ENCODE measurements at places on chromosomes 1 and 21. TPM values are rescaled to one million over a fixed set of nuclear protein-coding genes. Genes with fewer than 3 reads are reported as not detected.

The DCST2 gene
- total RNA-seq = 0.16 TPM

The NFASC gene
- total RNA-seq = 0.16 TPM

The INAVA gene
- 0.09 TPM for total RNA-seq

The KCNJ9 gene
- total RNA-seq = not detected

The CD1E gene
- not detected for total RNA-seq

The ISG15 gene
- total RNA-seq = 20.4 TPM

The ADPRS gene
- total RNA-seq = 38.9 TPM

The SAMD13 gene
- total RNA-seq = 0.39 TPM

The SLC5A9 gene
- not detected for total RNA-seq

The FNDC10 gene
- total RNA-seq = 2.9 TPM

The ACKR1 gene
- total RNA-seq = not detected

The ARTN gene
- total RNA-seq = 0.49 TPM

The UHMK1 gene
- total RNA-seq = 67.9 TPM

The OR2L5 gene
- not detected for total RNA-seq

The CLDN8 gene
- total RNA-seq = not detected

The FAM110D gene
- total RNA-seq = not detected

The HEYL gene
- total RNA-seq = 0.07 TPM

The CDC20 gene
- 118 TPM for total RNA-seq

The ARHGAP29 gene
- total RNA-seq = not detected

The TSPEAR gene
- not detected for total RNA-seq

The LRRC38 gene
- total RNA-seq = not detected

The DYNLT5 gene
- total RNA-seq = not detected

The DNALI1 gene
- total RNA-seq = not detected

The FAM78B gene
- 0.22 TPM for total RNA-seq

The LAMTOR5 gene
- total RNA-seq = 157 TPM

The LAX1 gene
- 32.4 TPM for total RNA-seq

The S1PR1 gene
- 118 TPM for total RNA-seq

The SLC30A10 gene
- total RNA-seq = not detected

The EPS8L3 gene
- total RNA-seq = not detected

The TRIM63 gene
- not detected for total RNA-seq

The TRIM67 gene
- not detected for total RNA-seq

The RORC gene
- total RNA-seq = 1.3 TPM

The RCSD1 gene
- total RNA-seq = 47.9 TPM

The AGBL4 gene
- not detected for total RNA-seq

The MAN1A2 gene
- total RNA-seq = 26.9 TPM

The FMO1 gene
- total RNA-seq = not detected

The ATP5PF gene
- 197 TPM for total RNA-seq

The DMBX1 gene
- not detected for total RNA-seq

The FOXE3 gene
- total RNA-seq = not detected

The ATAD3A gene
- total RNA-seq = 97.4 TPM

The LCE2C gene
- not detected for total RNA-seq

The ELAPOR1 gene
- 13.9 TPM for total RNA-seq

The C1orf116 gene
- total RNA-seq = not detected

The ZYG11A gene
- total RNA-seq = 0.04 TPM

Data from CD8-positive, alpha-beta memory T cell (primary cell).